ENCODE measurements at places on chromosomes 1 and 21. TPM values are rescaled to one million over a fixed set of nuclear protein-coding genes. Genes with fewer than 3 reads are reported as not detected.

DNA sequence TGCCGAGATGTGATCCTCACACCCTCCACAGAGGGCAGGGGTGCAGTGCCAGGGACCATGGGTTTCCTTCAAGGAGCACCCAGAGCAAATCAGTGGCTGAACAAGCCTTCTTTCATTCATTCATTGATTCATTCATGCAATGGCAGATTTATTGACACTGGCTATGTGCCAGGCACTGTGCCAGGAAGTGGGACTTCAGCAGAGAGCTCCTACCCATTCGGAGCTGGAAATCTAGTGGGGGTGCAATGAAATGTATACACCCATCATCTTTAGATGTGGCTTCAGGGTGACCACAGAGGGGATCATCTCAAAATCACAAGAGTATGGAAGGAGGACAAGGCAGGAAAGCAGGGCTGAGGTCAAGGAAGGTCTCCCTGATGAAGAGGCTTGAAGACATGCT lies 18.9 kb downstream of the SLC6A9 start:
- no peak overlapping the region for H3K27ac ChIP-seq
- DNase-seq = no peak
- peaks cover 5% of the 10 kb centered on the region for H3K36me3 ChIP-seq
- no peaks in the 10 kb centered on the region for H3K27me3 ChIP-seq

DNA sequence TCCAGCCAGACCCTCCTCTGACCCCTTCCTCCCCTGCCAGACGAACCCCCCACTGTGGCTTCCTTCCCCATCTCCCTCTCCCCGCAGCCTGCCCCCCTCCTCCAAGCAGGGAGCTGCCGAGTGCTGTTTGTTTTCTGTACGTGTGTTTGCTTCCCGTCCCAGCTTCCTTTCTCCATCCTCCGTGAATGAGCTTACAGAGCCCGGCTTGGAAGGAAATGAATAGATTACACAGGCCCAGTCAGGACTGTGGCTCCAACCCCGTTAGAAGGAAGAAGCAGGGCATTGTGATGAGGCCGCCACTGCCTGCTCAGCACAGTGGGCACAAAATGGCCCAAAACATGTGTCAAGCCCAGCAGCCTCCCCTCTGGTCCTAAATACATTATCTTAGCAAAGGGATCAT lies 123.2 kb downstream of the IGSF21 start:
- H3K27me3 ChIP-seq = peaks cover 2% of the 10 kb centered on the region
- H3K4me3 ChIP-seq = no peak overlapping the region
- no peaks in the 10 kb centered on the region for H3K4me1 ChIP-seq
- DNase-seq = no peak

GRCh38 chr1:14698314-14698713 lies 99.8 kb downstream of the KAZN start:
- no peak overlapping the region for H3K27ac ChIP-seq
- DNase-seq = no peak
- H3K4me1 ChIP-seq = no peaks in the 10 kb centered on the region
- H3K27me3 ChIP-seq = peaks cover 20% of the 10 kb centered on the region

GRCh38 chr1:185419718-185420117 lies 102.7 kb upstream of the IVNS1ABP start:
- no peak for DNase-seq
- peaks cover 23% of the 10 kb centered on the region for H3K4me1 ChIP-seq
- H3K36me3 ChIP-seq = no peaks in the 10 kb centered on the region
- no peak overlapping the region for H3K27ac ChIP-seq
- H3K4me3 ChIP-seq = no peak overlapping the region
- H3K27me3 ChIP-seq = no peaks in the 10 kb centered on the region

DNA sequence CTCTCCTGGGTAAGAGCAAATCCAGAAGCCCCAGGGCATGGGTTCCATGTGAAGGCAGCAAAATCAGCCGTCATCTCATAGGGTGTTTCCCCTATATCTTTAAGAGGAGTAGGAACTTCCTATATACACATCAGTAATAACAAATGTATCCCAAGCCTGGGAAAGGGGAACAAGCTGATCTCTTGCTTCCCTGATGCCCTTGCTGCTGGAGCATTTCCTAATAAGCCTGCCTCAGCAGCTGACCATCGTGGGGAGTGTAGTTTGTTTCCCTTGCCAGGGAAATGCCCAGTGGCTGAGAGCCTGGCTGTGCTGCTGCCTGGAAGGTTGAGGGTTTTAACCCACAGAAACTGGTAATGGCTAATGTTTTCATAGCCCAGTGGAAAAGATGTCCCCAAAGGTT lies 177.0 kb downstream of the NPHP4 start:
- no peaks in the 10 kb centered on the region for H3K36me3 ChIP-seq
- DNase-seq = peak; percentile 19
- H3K4me3 ChIP-seq = no peak overlapping the region
- no peaks in the 10 kb centered on the region for H3K4me1 ChIP-seq
- H3K27ac ChIP-seq = no peak overlapping the region

BRDT gene
- total RNA-seq = not detected

All from chondrocyte (in vitro differentiated cells).